ENCODE measurements at places on chromosomes 5 and 9. TPM values are rescaled to one million over a fixed set of nuclear protein-coding genes. Genes with fewer than 3 reads are reported as not detected.

IL4 gene
- not detected for total RNA-seq

ACTBL2 gene
- not detected for total RNA-seq

- H3K4me3 ChIP-seq, result no peak overlapping the region
- no peaks in the 10 kb centered on the region for H3K27me3 ChIP-seq
- H3K4me1 ChIP-seq, result no peaks in the 10 kb centered on the region
- DNase-seq, result no peak
- no peak overlapping the region for H3K27ac ChIP-seq
Observed at GRCh38 chr9:118088090-118088489, 383.9 kb downstream of the TLR4 start.

- H3K4me3 ChIP-seq, result no peak overlapping the region
- H3K27me3 ChIP-seq, result no peaks in the 10 kb centered on the region
- no peaks in the 10 kb centered on the region for H3K4me1 ChIP-seq
Observed at GRCh38 chr9:7237473-7238246, 479.9 kb downstream of the KDM4C start.

LHX6 gene
- 12.2 TPM for total RNA-seq

DNA sequence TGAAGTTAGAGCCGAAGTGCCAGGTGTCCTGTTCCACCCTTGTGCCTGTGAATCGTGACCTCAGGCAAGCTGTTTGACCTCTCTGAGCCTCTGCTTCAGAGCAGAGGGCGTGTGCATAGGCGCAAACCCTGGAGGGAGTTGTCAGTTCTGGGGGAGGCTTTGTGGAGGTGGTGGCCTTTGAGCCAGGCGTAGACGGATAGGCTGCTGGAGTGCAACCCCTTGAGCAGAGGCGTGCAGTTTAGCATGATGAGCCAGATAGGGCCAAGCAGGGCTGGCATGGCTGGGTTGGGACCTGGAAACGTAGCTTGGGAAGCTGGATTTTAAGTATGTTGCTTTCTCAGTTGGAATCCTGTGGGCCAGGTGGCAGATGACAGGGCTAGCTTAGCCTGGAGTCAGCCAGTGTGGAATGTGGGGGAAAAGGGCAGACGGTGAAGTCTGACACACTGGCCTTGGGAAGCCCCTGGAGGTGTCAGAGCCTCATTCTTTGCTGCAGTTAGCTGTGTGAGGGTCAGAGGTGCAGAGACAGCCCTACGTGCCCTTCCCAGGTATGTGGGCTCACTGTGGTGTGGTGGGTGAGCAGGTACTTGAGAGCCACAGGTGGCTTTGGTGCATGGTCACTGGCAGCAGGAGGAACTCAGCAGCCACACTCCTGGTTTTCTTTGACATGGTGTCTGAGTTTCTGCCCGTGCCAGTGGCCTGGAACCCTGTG, 93.4 kb downstream of the DAB2IP start:
- H3K4me1 ChIP-seq, result no peaks in the 10 kb centered on the region
- H3K36me3 ChIP-seq, result no peaks in the 10 kb centered on the region
- peak overlapping the region; percentile 60 for H3K4me3 ChIP-seq
- peak overlapping the region; percentile 6 for H3K27ac ChIP-seq
- no peaks in the 10 kb centered on the region for H3K27me3 ChIP-seq

GRCh38 chr9:10651012-10651411, 38.2 kb upstream of the PTPRD start:
- H3K4me3 ChIP-seq, result no peak overlapping the region
- no peaks in the 10 kb centered on the region for H3K27me3 ChIP-seq
- H3K27ac ChIP-seq, result no peak overlapping the region
- no peaks in the 10 kb centered on the region for H3K4me1 ChIP-seq
- peak; percentile 38 for DNase-seq

OR1N1 gene
- total RNA-seq, result not detected

GRCh38 chr9:109499093-109499630, 1.1 kb upstream of the PTPN3 start:
- H3K27me3 ChIP-seq, result no peaks in the 10 kb centered on the region
- peak overlapping the region; percentile 37 for H3K4me3 ChIP-seq
- H3K27ac ChIP-seq, result no peak overlapping the region
- no peaks in the 10 kb centered on the region for H3K36me3 ChIP-seq
- H3K4me1 ChIP-seq, result peaks cover 1% of the 10 kb centered on the region

DNA sequence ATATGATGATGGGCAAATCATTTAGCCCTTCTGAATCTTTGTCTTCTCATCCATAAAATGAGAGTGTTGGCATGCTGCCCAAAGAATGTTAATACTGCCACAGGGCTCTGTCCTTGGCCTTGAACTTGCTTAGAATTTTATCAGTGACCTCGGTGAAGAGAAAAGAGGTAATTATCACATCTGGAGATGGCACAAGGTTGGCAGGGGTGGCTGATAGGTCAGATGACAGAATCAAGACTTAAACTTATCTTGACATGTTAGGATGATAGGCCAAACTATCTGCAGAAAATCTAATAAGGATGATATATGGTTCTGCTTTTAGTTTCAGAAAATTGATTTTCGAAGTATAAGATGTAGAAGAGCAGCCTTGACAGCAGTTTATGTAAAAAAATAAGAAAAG, 599.1 kb upstream of the CLINT1 start:
- H3K4me3 ChIP-seq, result no peak overlapping the region
- H3K27me3 ChIP-seq, result no peaks in the 10 kb centered on the region
- H3K4me1 ChIP-seq, result peaks cover 2% of the 10 kb centered on the region
- H3K36me3 ChIP-seq, result no peaks in the 10 kb centered on the region
- no peak overlapping the region for H3K27ac ChIP-seq

SLC6A7 gene
- not detected for total RNA-seq

DNA sequence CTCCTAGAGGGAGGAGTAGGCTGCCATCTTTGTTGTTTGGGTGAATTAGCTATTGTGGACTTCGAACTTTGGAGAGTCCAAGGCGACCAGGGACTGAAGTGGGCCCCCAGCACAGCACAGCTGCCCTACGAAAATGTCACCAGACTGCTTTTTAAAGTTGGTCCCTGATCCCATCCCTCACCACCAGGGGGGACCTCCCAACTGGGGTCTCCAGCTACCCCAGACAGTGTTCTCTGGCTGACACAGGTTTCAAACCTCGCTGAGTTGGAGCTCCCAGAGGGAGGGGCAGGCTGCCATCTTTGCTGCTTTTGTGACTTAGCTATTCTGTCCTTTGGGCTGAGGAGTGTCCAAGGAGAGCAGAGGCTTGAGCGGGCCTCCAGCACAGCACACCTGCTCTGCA, 45.7 kb upstream of the ADRB2 start:
- DNase-seq, result no peak
- H3K4me3 ChIP-seq, result no peak overlapping the region
- H3K27me3 ChIP-seq, result no peaks in the 10 kb centered on the region
- H3K4me1 ChIP-seq, result no peaks in the 10 kb centered on the region
- no peaks in the 10 kb centered on the region for H3K36me3 ChIP-seq

- no peaks in the 10 kb centered on the region for H3K27me3 ChIP-seq
- H3K27ac ChIP-seq, result no peak overlapping the region
- no peak for DNase-seq
- no peak overlapping the region for H3K4me3 ChIP-seq
- H3K4me1 ChIP-seq, result no peaks in the 10 kb centered on the region
- no peaks in the 10 kb centered on the region for H3K36me3 ChIP-seq
Observed at GRCh38 chr5:135478938-135479337, 26.8 kb upstream of the TIFAB start.

FGFR4 gene
- total RNA-seq, result 0.57 TPM

FOXI1 gene
- total RNA-seq, result not detected

- peaks cover 6% of the 10 kb centered on the region for H3K4me1 ChIP-seq
- peak overlapping the region; percentile 68 for H3K27ac ChIP-seq
- H3K36me3 ChIP-seq, result peaks cover 3% of the 10 kb centered on the region
- no peak overlapping the region for H3K4me3 ChIP-seq
- no peaks in the 10 kb centered on the region for H3K27me3 ChIP-seq
- DNase-seq, result no peak
Observed at GRCh38 chr5:172773481-172774469, 2.8 kb upstream of the DUSP1 start.

GRCh38 chr5:56402266-56403220, 169.4 kb upstream of the ANKRD55 start:
- H3K4me1 ChIP-seq, result peaks cover 3% of the 10 kb centered on the region
- H3K4me3 ChIP-seq, result no peak overlapping the region
- H3K27me3 ChIP-seq, result no peaks in the 10 kb centered on the region
- DNase-seq, result no peak
- no peaks in the 10 kb centered on the region for H3K36me3 ChIP-seq

GRCh38 chr9:12968093-12968492, 193.3 kb downstream of the LURAP1L start:
- no peaks in the 10 kb centered on the region for H3K27me3 ChIP-seq
- H3K36me3 ChIP-seq, result no peaks in the 10 kb centered on the region
- no peak for DNase-seq
- H3K4me1 ChIP-seq, result no peaks in the 10 kb centered on the region
- no peak overlapping the region for H3K27ac ChIP-seq

COL23A1 gene
- total RNA-seq, result 1.5 TPM

DNA sequence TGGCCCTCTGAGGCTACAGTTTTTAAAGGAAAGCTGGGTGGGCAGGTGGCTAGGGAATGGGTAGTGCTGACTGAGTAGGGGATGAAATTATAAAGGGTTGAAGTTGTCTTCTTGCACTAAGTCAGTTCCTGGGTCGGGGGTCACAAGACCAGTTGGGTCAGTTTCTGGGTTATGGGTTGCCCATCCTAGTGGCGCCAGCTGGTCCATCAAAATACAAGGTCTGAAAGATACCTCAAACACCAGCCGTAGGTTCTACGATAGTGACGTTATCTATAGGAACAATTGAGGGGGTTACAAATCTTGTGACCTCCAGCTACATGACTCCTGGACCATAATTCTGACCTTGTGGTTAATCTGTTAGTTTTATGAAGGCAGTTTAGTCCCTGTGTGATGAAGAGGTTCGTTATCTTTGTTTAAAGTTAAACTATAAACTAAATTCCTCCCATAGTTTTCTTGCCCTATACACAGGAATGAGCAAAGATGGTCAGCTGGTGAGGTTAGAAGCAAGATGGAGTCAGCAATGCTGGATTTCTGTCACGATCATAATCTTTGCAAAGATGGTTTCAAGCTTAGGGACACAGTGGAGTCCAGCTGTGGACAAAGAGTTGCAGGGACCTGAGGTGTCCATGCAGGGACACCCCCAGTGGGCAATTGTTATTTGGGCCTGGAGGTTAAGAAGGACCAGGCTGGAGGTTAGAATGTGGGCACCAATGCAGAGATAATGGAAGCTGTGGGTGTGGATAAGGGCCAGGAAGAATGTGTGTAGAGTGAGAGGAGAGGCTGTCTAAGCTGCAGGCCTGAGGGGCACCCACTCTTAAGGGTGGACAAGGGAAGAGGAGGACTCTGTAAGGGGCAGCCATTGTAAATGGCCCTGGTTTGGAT, 14.0 kb upstream of the CREBRF start:
- no peaks in the 10 kb centered on the region for H3K27me3 ChIP-seq
- no peak overlapping the region for H3K27ac ChIP-seq
- H3K4me3 ChIP-seq, result no peak overlapping the region
- peaks cover under 1% of the 10 kb centered on the region for H3K4me1 ChIP-seq
- DNase-seq, result no peak

CCDC183 gene
- total RNA-seq, result 0.58 TPM

DNA sequence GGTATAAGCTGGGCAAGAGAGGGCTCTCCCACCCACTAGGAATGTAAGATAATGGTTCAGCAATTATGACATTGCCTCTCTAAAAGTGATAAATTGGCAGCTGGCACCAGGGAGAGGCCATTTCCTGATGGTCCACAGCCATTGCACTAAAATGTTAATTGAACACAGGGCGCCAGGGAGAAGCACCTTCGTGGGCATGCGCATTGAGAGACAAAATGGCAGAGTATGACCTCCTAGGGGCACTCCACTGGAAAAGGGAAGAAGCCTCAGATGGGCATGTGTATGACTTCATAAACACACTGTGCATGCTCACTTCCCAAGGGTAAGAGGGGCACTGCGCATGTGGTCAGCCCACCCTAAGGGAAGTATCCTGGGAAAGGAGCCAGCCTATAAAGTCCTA, 419.2 kb downstream of the AGTPBP1 start:
- no peaks in the 10 kb centered on the region for H3K27me3 ChIP-seq
- H3K27ac ChIP-seq, result no peak overlapping the region
- H3K36me3 ChIP-seq, result no peaks in the 10 kb centered on the region
- no peaks in the 10 kb centered on the region for H3K4me1 ChIP-seq
- DNase-seq, result no peak

DNA sequence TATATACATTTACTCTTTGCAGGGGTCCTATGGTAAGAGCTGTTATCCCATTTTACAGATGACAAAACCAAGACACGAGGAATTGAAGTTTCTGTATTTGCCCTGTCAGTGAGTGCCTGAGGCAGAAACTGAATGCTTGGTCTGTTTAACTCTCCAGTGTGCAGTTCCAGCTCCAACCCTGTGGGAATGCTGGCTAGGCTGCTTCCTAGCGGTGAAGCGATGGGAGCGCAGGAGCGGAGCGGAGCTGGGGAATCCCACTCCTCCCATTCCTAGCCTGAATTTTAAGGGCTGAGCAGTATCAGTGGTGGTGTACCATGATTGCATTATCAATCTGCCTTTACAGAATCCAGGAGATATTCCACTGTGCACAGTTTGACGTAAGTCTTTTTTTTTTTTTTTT, 202.3 kb downstream of the LRRC70 start:
- no peaks in the 10 kb centered on the region for H3K36me3 ChIP-seq
- no peaks in the 10 kb centered on the region for H3K4me1 ChIP-seq
- no peak overlapping the region for H3K4me3 ChIP-seq
- no peak overlapping the region for H3K27ac ChIP-seq

- no peaks in the 10 kb centered on the region for H3K4me1 ChIP-seq
- no peaks in the 10 kb centered on the region for H3K36me3 ChIP-seq
- H3K27me3 ChIP-seq, result no peaks in the 10 kb centered on the region
- no peak overlapping the region for H3K4me3 ChIP-seq
Observed at GRCh38 chr5:115190388-115190787, 20.7 kb upstream of the TRIM36 start.

GRCh38 chr5:111223787-111224560, at the start of gene CAMK4:
TSS of gene CAMK4 (plus strand) at chr5:111224384. CDS start at chr5:111224484, 100 bp downstream.
- peak within 1 kb of the TSS; percentile 5 for H3K4me3 ChIP-seq
- DNase-seq, result peak; percentile 87
- H3K27me3 ChIP-seq, result no peaks in the 10 kb centered on the region

CFAP90 gene
- total RNA-seq, result not detected

KIF24 gene
- total RNA-seq, result 0.78 TPM

DNA sequence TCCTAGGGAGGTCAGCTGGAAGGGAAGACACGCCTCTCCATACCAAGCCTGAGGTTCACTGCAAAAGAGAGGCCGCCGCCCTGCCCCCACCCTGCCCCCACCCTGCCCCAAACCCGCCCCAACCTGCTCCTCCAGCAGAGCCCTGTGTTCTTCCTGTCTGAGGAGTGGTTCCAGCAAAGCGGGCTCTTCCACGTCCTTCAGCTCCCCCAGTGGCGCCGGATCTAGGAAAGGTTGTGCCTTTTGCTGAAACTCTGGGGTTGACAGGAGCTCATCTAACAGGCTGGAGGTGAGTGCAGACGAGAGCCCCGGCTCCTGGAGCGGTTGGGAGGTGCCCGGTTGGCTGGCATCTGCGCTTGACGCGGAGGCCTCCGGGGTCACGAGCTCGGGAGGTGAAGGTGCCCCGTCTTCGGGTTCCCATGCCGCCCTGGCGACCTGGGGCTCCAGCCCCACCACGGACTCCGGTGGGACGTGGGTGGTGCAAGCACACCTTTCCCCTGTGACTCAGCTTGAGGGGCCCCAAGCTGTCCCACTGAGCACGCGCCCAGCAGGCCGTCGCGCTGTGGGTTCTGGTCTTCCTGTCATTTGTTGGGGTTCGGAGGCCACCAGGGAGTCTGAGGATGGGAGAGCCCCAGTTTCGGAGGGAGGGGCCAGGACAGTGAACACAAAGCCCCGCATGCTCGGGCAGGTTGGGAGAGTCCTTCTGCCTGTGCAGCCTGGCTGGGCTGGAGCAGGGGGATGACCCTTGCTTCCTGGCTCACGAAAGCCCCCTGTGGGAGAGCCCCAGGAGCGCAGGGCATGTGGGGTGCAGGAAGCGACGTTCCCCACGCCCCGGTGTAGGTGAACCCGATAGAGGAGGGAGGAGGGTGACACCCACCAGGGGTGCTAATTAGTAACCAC, 1467.1 kb downstream of the FOXD4L5 start:
- no peak overlapping the region for H3K4me3 ChIP-seq
- no peak overlapping the region for H3K27ac ChIP-seq
- peak; percentile 88 for DNase-seq
